Left kidney (tissue), 8 donors: ENCODE measurements at places on chromosomes 2 and 18. TPM values are rescaled to one million over a fixed set of nuclear protein-coding genes. Genes with fewer than 3 reads are reported as not detected.
A peak's percentile ranks its signal among the peaks of the same experiment; 100 is the strongest.

DNA sequence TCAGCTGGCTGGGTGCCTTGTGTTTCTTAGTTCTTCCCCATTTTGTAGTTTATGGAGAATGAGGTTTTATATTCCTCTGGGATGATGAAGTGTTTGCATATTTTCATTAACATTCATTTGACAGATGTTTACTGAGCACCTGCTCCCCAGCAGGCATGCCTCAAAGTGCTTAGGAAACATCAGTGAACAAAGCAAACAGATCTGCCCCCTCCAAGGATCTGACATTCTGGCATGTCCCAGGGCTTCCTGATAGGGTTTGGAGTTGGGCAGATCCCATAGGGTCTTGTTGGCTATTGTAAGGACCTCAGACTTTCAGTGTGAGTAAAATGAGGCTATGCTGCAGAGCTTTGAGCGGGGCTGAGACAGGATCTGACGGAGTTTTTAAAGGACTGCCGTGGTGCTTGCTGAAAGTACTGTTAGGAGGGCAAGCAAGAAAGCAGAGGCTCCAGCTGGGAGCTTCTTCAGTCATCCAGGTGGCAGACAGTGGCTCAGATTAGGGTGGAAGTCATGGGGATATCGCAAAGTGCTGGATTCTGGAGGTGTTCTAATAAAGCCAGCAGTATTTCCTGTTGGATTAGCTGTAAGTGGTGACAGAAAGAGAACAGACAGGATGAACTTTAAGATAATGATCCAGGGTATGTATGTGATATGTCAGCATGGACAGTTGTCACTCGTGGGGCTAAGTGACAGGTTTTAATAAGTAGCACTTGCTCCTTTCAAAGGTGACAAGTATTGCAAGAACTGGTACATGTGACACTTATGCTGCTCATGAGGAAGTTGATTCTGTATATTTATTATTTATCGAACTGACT, 11.3 kb upstream of the IAH1 start:
- no peak for DNase-seq

GRCh38 chr2:196459539-196459938, 180.0 kb upstream of the CCDC150 start:
- DNase-seq = no peak

DNA sequence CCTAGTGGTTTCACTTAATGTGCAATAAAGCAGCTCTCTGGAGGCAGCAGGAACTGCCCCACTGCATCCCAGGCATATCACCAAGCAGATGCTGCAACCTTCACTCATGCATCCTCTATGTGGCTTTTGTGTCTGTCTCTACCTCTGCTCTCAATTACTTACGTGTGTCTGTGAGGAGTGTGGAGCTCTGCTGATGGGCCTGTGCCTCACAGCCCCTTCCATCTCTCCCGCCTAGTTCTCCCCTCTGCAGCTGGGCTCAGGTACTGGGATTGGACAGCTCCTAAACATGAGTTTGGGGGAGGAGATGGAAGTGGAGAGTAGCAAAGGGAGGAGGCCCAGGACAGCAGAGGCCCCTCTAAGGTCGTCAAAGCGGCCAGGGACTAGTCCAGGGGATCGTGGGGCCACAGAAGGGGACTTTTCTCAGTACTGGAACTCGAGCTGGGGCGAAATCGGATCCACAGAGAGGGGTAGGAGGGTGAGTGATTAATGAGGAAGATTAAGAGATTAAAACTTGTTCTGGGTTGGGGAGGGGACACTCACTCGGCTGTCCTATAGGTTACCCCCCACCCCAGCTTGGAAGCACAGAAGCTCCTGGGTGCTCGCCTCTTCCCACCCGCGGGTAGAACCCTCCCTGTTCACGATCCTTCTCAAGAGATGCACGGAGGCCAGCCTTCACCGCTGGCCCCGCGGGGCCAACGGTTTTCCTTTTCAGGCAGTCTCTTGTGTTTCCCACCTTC, 2.1 kb upstream of the LBX2 start:
- DNase-seq = no peak

- DNase-seq = peak; percentile 26
Measured at GRCh38 chr18:59140302-59140885, 710 bp downstream of the SEC11C start.

DNA sequence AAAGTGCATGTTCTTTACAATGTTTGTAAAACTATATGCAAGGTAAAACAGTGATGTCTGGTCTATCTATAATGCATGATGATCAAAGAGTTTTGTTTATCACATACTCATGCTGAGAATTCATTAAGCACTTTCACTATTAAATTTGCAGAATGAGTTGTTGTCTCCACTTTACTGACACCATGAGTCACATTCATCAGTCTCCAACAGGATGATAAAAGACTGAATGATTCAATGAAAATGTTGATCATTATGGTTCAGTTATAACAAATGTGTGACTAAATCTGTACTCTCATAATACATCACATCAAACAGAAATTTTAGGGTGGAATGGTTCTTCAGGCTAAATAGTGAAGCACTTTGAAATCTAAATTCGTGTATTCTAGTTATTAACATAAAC, 129.0 kb downstream of the ERBB4 start:
- DNase-seq = no peak

GRCh38 chr18:28771849-28772248, 594.9 kb upstream of the CDH2 start:
- no peak for DNase-seq

GRCh38 chr2:152584301-152584700, 133.0 kb downstream of the PRPF40A start:
- no peak for DNase-seq

DNA sequence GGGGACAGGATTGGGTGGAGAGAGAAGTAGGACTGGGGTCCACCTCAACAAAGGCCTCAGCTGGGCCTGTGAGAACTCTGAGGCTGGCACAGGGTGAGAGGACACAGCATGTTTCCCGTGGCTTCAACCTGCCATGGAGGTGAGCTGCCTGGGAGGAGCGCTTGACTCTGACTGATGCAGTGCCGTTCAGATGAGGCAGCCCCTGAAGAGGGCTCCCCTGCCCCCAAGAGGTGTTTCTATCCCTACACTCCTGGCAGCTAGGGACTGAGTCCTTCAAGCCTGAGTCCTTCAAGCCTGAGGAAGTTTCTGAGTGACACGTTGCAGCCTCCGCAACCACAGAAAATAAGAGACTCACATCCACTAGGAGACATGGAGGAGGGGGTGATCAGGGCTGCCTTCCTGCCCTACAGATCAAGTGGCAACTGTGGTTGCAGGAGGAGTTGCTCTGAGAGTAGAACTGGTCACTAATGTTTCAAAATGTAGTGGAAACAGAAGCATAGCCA, 49.6 kb upstream of the TMEM177 start:
- DNase-seq = no peak

DNA sequence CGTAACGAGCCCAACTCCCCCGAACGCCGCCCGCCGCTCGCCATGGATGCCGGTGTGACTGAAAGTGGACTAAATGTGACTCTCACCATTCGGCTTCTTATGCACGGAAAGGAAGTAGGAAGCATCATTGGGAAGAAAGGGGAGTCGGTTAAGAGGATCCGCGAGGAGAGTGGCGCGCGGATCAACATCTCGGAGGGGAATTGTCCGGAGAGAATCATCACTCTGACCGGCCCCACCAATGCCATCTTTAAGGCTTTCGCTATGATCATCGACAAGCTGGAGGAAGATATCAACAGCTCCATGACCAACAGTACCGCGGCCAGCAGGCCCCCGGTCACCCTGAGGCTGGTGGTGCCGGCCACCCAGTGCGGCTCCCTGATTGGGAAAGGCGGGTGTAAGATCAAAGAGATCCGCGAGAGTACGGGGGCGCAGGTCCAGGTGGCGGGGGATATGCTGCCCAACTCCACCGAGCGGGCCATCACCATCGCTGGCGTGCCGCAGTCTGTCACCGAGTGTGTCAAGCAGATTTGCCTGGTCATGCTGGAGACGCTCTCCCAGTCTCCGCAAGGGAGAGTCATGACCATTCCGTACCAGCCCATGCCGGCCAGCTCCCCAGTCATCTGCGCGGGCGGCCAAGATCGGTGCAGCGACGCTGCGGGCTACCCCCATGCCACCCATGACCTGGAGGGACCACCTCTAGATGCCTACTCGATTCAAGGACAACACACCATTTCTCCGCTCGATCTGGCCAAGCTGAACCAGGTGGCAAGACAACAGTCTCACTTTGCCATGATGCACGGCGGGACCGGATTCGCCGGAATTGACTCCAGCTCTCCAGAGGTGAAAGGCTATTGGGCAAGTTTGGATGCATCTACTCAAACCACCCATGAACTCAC, 673 bp downstream of the PCBP1 start:
- no peak for DNase-seq

DNA sequence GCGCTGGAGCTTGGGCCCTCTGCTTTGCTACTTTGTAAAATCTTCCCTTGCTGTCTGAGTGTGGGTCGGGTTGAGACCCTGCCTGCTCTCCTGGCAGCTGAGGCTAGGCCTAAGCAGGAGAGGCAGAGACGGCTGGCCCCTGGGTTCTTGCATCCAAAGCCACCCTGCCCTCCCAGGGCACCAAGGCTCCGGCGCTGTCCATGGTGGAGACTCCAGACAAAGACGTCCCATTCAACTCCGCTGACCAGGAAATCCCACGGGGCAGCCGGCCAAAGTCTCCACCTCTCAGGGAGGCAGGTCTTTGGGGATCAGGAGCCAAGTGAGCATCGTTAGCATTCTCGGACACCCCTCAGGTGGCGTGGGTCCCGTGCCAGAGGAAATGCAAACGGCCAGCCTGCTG, 2.6 kb upstream of the PRLH start:
- peak; percentile 61 for DNase-seq

GRCh38 chr2:194079989-194080388, 1577.0 kb upstream of the SLC39A10 start:
- DNase-seq = no peak

DNA sequence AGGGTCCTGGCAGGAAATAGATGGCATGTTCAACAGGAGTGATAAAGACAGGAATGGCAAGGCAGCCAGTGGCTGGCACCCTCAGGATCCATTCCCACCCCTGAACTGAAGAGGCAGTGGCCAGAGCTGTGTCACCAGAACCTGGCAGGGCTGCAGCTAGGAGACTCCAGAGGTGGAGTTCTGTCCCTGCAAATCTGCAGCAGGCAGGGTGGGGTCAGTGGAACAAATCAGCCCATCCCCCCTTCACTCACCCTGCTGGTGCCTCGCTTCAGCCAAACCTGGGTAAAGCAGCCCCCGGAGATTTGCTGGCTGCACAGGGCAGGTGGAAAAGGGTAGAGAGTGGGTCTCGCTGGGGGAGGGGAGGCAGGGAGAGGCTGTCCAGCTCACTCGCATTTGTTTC, 12.7 kb downstream of the INPP5D start:
- DNase-seq = no peak

- no peak for DNase-seq
Measured at GRCh38 chr18:69885841-69886531, 61.7 kb downstream of the CD226 start.

- DNase-seq = no peak
Measured at GRCh38 chr2:62727259-62727867, 21.9 kb downstream of the EHBP1 start.

DNA sequence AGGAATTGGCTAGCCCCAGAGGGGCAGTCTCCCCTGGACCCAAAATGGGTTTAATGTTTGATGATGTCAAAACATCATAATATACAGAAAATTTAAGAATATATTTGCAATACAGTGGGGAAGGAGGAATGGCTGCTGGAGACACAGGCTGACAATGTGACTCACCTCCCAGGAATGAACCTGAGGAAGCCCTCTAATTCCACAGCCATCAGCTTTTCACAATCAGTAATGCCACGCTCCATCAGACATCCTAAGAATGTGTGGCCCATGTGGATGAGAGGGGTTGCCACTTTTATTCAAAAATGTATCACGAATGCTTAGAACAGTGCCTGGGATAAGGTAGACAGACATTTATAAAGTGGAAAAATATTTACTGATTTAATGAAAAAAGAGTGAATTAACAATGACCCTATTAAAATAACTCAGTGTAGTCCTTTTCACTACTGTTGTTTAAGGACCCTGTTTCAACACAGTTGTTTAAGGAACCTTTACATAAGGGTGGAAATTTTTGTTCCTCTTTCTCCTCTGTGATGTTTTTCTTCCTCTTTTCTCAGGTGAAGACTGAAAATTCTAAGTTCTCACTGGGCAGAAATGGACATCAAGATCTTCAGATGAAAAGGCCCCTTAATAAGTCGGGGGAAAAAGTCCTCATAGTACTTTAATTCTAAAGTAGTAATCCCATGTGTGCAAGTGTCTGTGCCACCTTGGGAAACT, 17.5 kb upstream of the TMEM163 start:
- DNase-seq = no peak

- DNase-seq = no peak
Measured at GRCh38 chr18:48136827-48137373, 206.4 kb upstream of the SMAD2 start.

DNA sequence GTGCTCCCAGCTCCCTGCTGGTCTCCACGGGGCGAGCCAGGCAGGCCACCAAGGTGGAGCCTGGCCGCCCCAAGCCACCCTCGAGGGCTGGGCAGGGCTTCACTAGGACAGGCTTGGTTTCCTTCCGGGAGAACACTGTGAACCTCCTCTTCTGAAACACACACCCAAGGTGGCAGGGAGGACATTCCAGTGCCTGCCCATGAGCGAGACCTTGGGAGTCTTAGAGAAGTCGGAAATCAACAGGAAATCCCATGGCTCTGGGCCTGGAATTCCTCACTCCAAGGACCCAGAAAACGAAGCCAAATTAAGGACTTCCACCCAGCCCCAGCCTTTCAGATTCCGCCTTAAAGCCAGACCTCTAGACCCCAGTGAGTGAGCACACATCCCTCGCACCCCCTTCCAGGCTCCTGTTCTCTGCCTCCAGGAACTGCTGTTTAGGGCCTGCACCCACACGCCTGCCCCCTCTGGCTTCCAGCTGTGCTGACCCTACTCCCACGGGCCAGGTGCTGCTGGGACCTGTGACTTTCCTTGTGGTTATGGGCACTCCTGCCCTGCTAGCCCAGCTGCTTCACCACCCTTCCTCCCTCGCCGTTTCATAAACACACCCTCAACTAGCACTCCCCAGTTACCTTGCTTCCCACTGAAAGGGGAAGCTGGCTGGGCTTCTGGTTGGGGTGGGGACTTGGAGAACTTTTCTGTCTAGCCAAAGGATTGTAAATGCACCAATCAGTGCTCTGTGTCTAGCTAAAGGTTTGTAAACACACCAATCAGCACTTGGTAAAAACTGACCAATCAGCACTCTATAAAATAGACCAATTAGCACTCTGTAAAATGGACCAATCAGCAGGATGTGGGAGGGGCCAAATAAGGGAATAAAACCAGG, 13.7 kb downstream of the GPR17 start:
- no peak for DNase-seq

GRCh38 chr2:144996225-144996795, 476.4 kb upstream of the ZEB2 start:
- no peak for DNase-seq

The CXCR1 gene
- polyA plus RNA-seq = not detected

The MYO7B gene
- 22.8 TPM for polyA plus RNA-seq

The HEATR5B gene
- 27.9 TPM for polyA plus RNA-seq

The FLACC1 gene
- 3.1 TPM for polyA plus RNA-seq

The FSHR gene
- not detected for polyA plus RNA-seq

The VWA3B gene
- polyA plus RNA-seq = 0.80 TPM

The IL36G gene
- 0.67 TPM for polyA plus RNA-seq

The KHK gene
- 47.9 TPM for polyA plus RNA-seq

The ECEL1 gene
- polyA plus RNA-seq = 12.4 TPM

The GALNT5 gene
- polyA plus RNA-seq = 0.70 TPM

The HOXD11 gene
- 63.7 TPM for polyA plus RNA-seq
